ENCODE measurements at places on chromosomes 12 and 14. TPM values are rescaled to one million over a fixed set of nuclear protein-coding genes. Genes with fewer than 3 reads are reported as not detected.

The MAP1LC3B2 gene
- polyA plus RNA-seq, result 3.1 TPM

DNA sequence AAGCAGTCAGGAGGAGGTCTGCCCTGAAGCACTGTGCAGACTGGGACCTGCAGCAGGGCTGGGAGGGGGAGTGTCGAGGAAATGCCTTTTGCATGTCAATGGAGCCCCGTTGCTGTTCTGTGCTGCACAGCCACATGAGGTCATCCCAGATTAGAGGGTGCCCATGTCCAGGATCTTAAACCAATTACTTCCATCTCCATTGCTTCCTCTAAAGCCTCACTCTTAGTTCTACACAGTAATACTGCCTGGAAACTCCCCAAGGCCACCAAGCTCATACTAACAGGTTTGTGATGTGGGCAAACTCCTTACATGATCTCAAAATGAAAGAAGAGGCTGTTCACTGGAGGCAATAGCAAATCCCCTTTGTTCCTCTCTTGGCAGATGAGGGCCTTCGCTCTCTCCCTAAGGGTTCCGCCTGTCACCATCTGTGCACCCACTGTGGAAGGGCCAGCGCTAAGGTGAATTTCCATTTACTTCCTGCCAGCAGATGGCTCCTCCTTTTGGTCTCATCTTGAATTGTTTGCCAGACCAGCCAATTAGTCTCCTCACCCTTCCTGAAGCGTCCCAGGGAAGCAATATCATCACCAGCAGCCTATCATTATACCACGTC lies 35.4 kb upstream of the LTA4H start:
- no peak for DNase-seq

DNA sequence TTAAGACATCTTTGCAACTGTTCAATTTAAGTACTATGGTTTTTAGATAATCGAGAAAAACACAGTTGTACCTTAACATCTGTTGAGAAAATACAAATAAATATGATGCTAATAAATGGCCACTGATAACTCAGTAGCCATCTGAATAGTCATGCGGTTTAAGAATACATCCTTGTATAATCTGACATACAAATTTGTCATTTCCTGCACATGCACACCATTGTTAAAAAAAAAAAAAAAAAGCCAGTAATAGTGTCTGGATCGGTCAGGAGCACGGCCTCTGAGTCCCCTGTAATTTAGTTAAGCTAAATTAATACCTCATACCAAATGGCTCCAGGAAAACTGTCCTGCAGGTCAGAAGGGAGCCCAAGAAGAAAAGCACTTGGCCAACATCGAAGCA lies 16.8 kb downstream of the RFC5 start:
- no peak for DNase-seq

The ASCL1 gene
- not detected for polyA plus RNA-seq

DNA sequence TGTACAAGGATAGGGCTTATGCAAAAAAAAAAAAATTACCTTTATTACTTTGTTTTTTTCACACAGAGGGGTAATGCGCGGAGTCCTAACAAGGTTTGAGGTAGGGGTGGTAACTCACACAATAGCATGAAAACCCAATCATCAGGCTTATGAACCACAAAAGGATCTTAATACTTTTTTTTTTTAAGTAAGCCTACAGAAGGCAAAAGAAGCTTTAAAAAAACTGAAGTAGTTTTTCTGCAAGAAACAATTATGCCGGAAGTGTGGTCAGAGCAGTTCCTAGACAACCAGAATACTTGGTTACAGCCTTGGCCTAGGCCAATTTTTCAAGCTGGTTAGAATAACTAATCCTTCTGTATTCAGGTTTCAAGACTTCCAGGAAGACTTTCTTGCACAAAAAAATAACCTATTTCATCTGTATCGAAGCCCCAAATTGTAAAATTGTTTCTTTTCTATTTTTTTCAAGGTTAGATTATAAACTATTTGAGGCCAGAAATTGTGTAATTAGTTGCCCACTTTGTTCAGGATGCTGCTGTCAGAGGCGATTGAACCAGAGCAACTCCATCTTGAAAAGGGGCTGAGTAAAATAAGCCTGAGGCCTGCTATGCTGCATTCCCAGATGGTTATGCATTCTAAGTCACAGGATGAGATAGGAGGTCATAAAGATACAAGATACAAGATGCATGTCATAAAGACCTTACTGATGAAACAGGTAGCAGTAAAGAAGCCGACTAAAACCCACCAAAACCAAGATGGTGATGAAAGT lies 1.8 kb upstream of the GNS start:
- no peak for DNase-seq

The OR4L1 gene
- polyA plus RNA-seq, result not detected

The DTX3 gene
- 32.0 TPM for polyA plus RNA-seq

- peak; percentile 37 for DNase-seq
These were observed 159.4 kb upstream of the TMTC2 start for GRCh38 chr12:82527165-82527780.

DNA sequence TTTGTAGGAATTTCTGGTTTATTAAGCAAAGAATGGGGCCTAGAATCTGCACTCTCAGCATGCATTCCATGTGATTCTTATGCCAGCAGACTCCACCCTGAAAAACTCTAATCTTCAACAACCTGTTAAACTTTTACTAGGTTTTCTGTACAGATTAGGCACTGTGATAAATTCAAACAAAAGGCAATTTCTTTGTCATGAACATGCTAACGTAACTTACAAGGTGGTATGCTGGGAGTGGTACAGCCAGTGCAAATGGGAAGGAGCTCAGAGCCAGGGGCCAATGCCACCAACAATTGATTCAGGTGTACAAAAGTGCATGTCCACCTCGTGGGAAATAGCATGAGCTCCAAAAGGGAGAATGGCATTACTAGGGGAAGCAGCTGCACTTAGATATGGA lies 83.0 kb downstream of the PPFIBP1 start:
- DNase-seq, result no peak

DNA sequence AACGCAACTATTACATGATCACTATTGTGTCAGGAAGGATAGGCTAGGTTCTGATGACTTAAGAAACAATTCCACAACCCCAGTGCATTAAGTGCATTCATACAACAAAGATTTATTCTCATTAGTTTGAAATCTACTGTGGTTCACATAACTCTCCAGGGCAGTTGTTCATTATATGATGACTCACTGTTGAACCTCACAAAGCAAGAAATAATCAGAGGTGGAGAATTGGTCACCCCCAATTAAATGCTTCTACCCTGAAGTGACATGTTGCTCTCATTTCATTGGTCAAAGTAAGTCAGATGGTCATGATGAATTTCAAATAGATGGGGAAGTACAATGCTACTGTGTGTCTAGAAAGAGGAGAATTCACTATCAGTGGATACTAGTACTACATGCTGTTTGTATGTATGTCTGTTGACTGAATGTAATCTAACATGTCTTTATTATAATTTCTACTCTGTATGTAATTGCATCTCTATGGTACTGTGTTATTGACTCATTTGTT lies 6.1 kb upstream of the HELB start:
- no peak for DNase-seq

The SERPINA12 gene
- polyA plus RNA-seq, result not detected

The SLC15A4 gene
- 19.0 TPM for polyA plus RNA-seq

DNA sequence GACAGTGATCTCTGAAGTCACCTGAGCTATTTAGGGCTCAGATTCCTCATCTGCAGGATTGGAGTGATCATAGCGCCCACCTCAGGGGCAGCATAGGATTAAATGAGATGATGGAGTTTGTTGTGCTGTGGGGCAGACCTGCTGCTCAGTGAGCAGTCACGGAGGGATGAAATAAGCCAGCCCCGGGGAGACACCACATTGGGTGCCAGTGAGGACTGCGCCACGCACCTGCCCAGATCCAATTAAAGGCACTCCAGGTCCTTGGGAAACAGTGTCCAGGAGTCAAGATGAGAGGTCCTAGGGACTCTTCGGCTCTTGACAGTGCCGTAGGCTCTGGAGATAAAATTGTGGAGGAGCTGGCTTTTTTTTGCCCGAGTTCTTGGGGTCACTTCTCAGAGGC lies 166.2 kb downstream of the ADGRD1 start:
- no peak for DNase-seq

The CLEC1B gene
- not detected for polyA plus RNA-seq

The FOXA1 gene
- polyA plus RNA-seq, result 0.07 TPM

The KLRB1 gene
- polyA plus RNA-seq, result not detected

- no peak for DNase-seq
These were observed 69.8 kb downstream of the HMGA2 start for GRCh38 chr12:65894088-65894487.

- no peak for DNase-seq
These were observed 16.8 kb downstream of the C14orf132 start for GRCh38 chr14:96055753-96056508.

- no peak for DNase-seq
These were observed 69.1 kb downstream of the ASCL4 start for GRCh38 chr12:107843351-107844311.

- no peak for DNase-seq
These were observed 204.2 kb upstream of the HMGA2 start for GRCh38 chr12:65620046-65620445.

- no peak for DNase-seq
These were observed 32.5 kb downstream of the NCKAP5L start for GRCh38 chr12:49795654-49796105.

GRCh38 chr12:48005001-48005749 lies 899 bp upstream of the COL2A1 start:
- DNase-seq, result no peak

DNA sequence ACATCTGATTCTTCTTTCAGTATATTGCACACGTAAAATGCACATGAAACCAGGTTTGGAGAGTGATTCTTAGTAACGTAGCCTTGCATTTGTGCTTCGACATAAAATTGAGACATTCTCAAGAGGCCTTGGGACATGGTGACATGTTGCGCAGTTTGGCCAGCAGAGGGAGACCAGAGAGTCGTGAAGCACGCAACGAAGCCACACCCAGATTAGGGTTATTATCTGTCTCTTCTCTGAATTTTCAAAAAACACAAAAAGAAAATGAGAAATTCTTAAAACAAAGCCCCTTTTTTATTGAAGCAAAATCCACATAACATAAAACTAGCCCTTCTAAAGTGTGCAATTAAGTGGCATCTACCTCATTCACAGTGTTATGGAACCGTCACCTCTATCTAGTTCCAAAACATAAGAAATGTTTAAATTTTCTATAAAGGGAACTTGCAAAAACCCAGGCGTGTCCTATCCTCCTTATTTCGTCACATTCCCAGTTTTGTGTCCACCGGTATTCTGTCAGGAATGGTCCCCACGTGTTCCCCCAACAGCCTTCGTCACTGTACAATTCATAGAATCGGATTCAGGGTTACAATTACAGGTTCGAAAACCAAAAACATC lies 108.8 kb upstream of the ATF7IP start:
- peak; percentile 73 for DNase-seq

DNA sequence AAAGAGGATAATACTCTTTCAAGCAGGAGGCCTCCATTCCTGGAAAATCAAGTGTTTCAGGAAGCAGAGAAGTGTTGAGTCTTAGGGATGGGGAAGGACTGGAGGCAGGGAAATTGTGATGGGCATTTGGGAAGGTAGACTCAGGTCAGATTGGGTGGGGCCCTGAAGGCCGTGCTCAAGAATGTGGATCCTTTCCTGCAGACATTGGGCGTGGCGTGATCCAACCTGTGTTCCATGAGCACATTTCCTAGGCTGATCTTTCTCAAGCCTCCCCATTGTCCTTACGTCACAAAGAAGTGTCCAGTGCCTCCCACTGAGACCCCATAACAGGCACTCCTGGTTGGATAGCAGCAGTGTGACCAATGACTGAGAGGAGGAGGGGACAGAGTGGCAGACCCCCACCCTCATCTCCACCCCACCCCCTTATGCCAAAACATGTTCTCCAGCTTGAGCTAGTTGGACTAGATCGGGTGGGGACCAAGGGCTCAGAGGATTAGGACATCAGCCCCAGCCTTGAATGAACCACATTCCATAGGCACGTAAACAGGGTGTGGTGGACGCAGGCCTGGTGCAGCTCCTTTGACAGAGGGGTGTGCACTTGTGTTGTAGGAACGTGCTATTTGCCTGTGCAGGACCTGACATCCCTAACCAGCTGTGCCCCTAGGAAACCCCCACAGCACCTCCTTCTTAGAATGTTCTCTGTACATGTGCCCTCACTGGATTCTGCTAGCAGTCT lies 76.8 kb downstream of the TTC9 start:
- DNase-seq, result no peak

The MYF6 gene
- polyA plus RNA-seq, result not detected

The RND1 gene
- polyA plus RNA-seq, result 0.36 TPM

DNA sequence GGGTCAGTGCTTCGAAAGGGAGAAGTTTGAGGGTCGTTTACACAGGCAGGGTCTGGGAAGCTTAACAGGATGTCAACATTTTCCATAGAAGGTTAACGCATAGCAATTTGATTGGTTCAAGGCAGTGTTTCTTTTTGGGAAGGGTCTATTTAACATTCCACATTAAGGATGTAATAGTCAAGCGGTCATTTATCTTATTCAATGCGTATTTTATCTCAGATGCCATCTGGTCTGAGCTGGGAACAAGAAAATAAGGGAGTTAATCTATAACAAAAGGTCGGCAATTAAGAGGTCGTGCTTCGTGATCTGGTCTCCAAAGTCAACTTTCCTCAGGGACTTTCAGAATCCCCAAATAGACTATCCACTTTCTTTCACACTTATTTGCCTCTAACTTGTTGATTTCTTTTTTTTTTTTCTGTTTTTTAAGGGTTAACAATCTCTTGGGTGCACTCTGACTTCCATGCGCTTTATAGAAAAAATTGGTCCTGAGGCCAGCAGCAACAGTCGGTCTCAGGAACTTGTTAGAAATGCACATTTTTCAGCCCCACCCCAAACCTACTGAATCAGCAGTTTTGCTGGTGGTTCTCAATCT lies 550 bp upstream of the RESF1 start:
- no peak for DNase-seq

DNA sequence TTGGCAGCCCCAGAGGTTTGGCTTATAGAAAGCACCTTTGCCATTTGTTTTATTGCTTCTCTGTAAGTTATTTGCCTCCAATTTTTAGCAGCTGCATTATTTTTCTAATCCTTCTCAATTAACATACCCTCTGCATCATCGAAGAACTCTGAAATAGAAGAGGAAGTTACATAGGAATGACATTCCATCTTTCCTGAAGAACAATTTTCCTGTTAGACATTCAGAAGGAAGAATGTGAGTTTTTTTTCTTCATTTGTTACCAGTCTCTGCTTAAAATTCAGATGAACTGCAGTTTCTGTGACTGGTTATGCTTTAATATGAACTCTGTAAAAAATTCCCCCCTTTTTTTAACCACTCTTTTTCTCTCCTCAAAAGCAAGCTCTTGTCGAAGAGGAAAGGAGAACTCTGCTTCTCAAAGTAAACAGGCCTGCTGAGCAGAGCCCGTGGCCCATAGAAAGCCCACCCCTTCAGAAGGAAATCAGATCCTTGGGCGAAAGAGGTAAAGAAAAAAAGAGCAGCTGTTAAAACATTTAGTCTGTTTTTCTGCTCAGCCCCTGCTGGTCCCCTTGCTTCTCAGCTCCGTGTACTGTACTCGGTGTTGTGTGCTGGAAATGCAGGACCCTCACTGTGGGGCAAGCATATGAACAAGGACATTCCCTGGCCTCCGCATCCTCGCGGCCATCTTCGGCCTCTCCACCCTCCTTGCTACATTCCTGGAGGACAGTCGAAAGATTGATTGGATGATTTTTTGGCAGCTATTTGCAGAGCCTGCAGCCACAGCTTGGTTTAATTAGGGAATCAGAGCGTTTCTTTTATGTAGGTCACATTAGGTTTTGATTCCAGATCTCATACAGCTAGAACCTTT lies 164.4 kb upstream of the LRIG3 start:
- DNase-seq, result peak; percentile 36

Data from AG04450 (cell line).